ENCODE measurements at places on chromosomes 3 and 15. TPM values are rescaled to one million over a fixed set of nuclear protein-coding genes. Genes with fewer than 3 reads are reported as not detected.

The CAMP gene
- not detected for total RNA-seq

The GHSR gene
- total RNA-seq: not detected

DNA sequence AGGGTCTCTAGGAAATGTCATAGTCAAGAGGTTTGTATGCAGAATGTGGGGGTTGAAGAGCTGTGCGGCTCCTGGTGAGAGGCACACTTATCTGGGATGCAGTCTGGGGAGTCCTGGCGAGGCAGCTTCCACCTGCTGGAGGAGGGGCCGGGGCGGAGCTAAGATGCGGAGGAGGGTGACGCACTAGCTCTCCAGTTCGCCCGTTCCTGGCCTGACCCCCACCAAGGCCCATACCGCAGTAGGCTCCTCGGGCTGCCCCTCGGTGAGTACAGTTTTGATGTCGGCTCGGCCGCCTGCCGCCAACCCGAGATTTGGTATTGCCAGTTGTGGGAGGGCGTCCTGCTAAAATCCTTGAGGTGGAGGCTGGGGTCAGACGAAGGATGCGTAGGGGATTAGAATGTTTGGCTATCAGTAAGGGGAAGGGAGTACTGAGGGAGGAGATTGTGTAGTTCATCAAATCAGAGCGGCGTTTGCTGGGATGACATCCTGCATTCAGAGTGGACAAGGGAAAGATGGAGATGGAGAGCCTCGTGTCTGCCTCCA is at the start of gene SCG5:
TSS of gene SCG5 (plus strand) at position 194 of the 543 bp plus-strand sequence. CDS start 1,883 bp downstream, outside the sequence.
- no peak within 1 kb of the TSS for H3K27ac ChIP-seq
- no peak for DNase-seq
- H3K27me3 ChIP-seq: peaks cover 6% of the 10 kb centered on the region
- peaks cover 13% of the 10 kb centered on the region for H3K36me3 ChIP-seq
- H3K4me1 ChIP-seq: no peaks in the 10 kb centered on the region

The NPAP1 gene
- total RNA-seq: not detected

DNA sequence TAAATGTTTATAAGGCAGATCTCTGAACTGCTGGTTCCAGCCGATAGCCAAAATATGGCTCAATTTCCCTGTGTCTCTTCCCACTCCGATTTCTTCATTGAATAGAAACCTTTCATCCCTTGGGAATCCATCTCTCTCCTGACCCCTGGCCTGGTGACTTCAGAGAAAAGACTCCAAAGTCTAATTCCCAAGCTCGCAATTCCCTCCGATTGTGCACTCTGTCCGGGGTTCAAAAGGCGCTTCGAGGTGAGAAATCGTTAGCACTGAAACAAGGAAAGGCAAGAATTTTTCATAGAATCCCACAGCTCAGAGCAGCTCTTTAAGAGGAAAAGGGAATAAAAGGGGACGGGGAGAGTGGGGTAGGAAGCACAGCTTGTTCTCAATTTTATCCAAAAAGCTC is 18.4 kb upstream of the RAD18 start:
- peaks cover 15% of the 10 kb centered on the region for H3K27me3 ChIP-seq
- H3K36me3 ChIP-seq: no peaks in the 10 kb centered on the region
- H3K4me3 ChIP-seq: no peak overlapping the region
- no peak for DNase-seq

DNA sequence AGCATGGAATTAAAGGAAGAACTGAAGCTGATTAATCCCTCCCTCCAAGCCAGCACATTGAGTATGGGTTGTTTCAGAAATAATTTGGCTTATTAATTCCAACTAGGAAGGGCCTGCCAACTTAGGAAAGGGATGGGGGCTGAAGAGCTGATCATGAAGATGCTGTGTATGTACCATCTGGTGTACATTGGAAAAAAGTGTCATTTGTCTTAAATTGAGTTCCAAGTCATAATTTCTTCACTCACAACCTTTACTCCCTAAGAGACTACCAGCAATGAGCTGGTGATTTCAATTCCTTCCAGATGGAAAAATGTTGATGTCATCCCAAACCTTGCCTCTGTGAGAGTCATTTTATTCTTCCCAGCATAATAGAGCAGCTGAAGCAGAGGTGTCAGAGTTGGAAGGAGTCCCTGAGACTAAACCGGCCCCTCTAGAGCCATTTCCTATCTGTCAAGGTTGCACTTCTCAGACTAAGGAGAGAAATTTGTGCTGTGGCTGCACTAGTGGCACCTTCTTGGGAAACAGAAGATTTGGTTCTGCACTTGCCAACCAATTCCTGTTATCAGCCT is 79.4 kb downstream of the GTPBP8 start:
- H3K4me1 ChIP-seq: no peaks in the 10 kb centered on the region
- no peak overlapping the region for H3K27ac ChIP-seq
- H3K27me3 ChIP-seq: no peaks in the 10 kb centered on the region
- H3K36me3 ChIP-seq: peaks cover 30% of the 10 kb centered on the region

GRCh38 chr15:33095641-33096040 is 98.9 kb downstream of the FMN1 start:
- no peak overlapping the region for H3K27ac ChIP-seq
- H3K4me1 ChIP-seq: no peaks in the 10 kb centered on the region
- H3K27me3 ChIP-seq: peaks cover 4% of the 10 kb centered on the region
- no peaks in the 10 kb centered on the region for H3K36me3 ChIP-seq
- no peak overlapping the region for H3K4me3 ChIP-seq

The ITGB5 gene
- 0.17 TPM for total RNA-seq

The GCSAM gene
- 5.3 TPM for total RNA-seq

- H3K36me3 ChIP-seq: peaks cover 9% of the 10 kb centered on the region
- H3K27ac ChIP-seq: no peak overlapping the region
- no peak overlapping the region for H3K4me3 ChIP-seq
- no peak for DNase-seq
Observed at GRCh38 chr15:28103831-28104230, 4.7 kb upstream of the OCA2 start.

The GOLGA6L2 gene
- total RNA-seq: not detected

The DNAJC19 gene
- total RNA-seq: 26.5 TPM

DNA sequence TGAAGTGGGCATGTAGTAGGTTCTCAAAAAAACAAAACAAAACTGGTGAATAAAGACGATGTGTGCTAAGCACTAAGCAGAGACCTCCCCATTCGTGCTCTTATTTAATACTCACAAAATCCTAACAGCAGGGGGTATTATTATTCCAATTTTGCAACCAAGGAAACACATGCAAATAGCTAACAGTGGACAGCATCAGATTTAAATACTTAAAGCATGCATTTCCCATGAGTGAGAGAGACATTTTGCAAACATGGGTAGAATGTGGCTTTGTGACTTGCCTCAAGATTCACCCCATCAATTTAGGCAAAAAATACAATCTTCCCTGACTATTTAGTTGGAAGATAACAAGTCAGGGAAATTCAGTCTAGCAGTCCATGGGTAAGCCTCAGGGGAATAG is 946.2 kb upstream of the CFAP20DC start:
- H3K4me3 ChIP-seq: no peak overlapping the region
- peaks cover 15% of the 10 kb centered on the region for H3K4me1 ChIP-seq
- H3K27ac ChIP-seq: no peak overlapping the region

DNA sequence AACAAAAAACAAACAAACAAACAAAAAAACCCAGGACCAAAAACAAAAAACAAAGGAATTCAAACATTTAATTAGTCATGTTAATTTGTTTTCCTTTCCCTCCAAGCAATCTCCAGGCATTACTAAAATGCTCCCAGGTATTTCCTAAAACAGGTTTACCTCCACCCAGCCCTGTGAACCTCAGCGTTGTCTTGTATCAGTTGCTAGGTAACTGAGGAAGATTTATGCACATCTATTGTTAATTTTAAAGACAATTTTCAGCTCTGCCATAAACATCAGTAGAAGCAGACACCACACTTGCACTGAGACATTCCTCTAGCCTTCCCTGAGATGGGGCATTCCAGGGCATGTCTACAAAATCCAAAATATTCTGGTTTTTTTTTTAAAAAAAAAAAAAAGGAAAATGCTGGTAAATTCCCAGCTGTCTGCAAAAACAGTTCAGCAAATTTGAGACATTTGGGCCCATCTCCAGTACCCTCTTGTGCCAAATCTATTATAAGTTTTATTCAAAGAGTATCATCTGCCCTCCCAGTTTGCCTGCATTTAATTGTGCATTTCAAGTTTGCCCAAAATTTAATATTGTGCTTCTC is 227.6 kb downstream of the ADAMTS9 start:
- DNase-seq: no peak
- no peaks in the 10 kb centered on the region for H3K36me3 ChIP-seq
- H3K4me1 ChIP-seq: no peaks in the 10 kb centered on the region
- peaks cover 2% of the 10 kb centered on the region for H3K27me3 ChIP-seq

GRCh38 chr3:119609301-119609700 is 11.6 kb downstream of the PLA1A start:
- no peaks in the 10 kb centered on the region for H3K36me3 ChIP-seq
- no peak for DNase-seq
- no peak overlapping the region for H3K27ac ChIP-seq
- peaks cover 14% of the 10 kb centered on the region for H3K27me3 ChIP-seq
- H3K4me3 ChIP-seq: no peak overlapping the region

The MCTP2 gene
- total RNA-seq: 344 TPM

The PSTPIP1 gene
- total RNA-seq: 161 TPM

DNA sequence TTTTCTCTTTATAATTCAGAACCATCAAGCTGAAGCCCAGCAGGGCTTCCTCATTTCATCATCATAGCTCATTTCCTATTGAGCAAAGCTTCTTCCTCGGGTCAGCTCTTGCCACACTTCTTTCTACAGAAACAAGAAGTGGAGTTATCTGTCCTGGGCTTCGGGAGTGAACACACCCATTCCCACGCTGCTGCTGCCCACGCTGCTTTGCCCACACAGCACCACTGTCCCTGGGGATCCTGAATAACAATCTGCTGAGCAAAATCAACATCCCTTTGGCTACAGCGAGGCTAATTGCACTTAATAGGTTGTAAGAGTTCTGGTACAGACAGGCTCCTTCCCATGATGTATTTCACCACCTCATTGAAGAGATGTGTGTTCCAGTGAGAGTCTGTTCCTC is 23.7 kb downstream of the CEP19 start:
- peak overlapping the region; percentile 53 for H3K27ac ChIP-seq
- H3K4me1 ChIP-seq: peaks cover 31% of the 10 kb centered on the region
- H3K27me3 ChIP-seq: no peaks in the 10 kb centered on the region
- no peak for DNase-seq

- no peak for DNase-seq
- H3K4me3 ChIP-seq: no peak overlapping the region
- H3K36me3 ChIP-seq: no peaks in the 10 kb centered on the region
- H3K27ac ChIP-seq: no peak overlapping the region
- H3K27me3 ChIP-seq: no peaks in the 10 kb centered on the region
Observed at GRCh38 chr15:79811406-79812405, 85.1 kb downstream of the MTHFS start.

The ROPN1B gene
- total RNA-seq: not detected

The PYGO1 gene
- not detected for total RNA-seq

The INSYN1 gene
- total RNA-seq: not detected

GRCh38 chr3:112302881-112303763 is 9.1 kb upstream of the SLC9C1 start:
- peaks cover 6% of the 10 kb centered on the region for H3K4me1 ChIP-seq
- no peak for DNase-seq
- no peaks in the 10 kb centered on the region for H3K27me3 ChIP-seq
- H3K36me3 ChIP-seq: no peaks in the 10 kb centered on the region
- no peak overlapping the region for H3K27ac ChIP-seq
- H3K4me3 ChIP-seq: no peak overlapping the region

DNA sequence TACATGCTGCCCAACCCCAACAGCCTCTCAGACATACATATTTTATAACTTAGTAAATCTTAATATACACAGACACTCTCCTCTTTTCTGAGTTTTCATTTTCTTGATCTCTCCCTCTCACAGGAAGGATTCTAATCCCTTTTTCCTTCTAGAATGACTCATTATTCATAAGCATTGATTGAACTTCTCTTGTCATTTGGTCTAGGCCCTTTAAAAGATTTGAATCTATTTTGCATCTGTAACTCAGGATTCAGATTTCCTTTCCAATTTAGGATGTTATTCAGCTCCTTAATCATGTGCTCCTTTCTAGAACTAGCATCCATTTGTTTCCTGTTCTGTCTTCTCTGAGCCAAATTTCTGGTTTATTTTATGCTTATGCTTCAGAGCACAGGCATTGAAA is 624.5 kb upstream of the SGO1 start:
- H3K27me3 ChIP-seq: no peaks in the 10 kb centered on the region
- H3K27ac ChIP-seq: no peak overlapping the region
- H3K4me1 ChIP-seq: no peaks in the 10 kb centered on the region
- no peak for DNase-seq
- H3K4me3 ChIP-seq: no peak overlapping the region

DNA sequence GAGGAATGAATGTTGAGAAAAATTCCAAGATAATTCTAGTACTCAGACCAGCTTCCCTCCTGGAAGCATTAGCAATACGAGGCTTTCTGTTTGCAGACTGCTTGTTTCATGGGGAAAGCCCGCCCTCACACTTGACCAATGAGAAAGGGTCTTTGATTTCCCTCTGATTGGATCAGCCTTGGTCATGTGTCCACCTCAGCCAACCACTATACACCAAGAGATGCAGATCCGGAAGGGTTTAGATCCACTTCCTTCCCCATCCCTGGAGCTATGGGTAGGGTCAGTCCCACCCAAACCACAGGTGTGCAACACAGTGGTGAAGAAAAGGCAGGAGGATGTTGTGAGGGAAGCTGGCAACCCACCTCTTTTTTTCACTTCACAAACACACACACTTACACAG is 154.7 kb downstream of the SV2B start:
- DNase-seq: no peak
- H3K27me3 ChIP-seq: peaks cover 23% of the 10 kb centered on the region
- H3K4me3 ChIP-seq: no peak overlapping the region
- peaks cover 5% of the 10 kb centered on the region for H3K4me1 ChIP-seq

The SCN11A gene
- total RNA-seq: 0.05 TPM

- no peaks in the 10 kb centered on the region for H3K36me3 ChIP-seq
- H3K4me3 ChIP-seq: no peak overlapping the region
- peak; percentile 79 for DNase-seq
- peaks cover 21% of the 10 kb centered on the region for H3K4me1 ChIP-seq
- no peak overlapping the region for H3K27ac ChIP-seq
Observed at GRCh38 chr3:8324747-8325146, 176.9 kb upstream of the LMCD1 start.

The SLCO2A1 gene
- not detected for total RNA-seq

- DNase-seq: no peak
- H3K4me3 ChIP-seq: no peak overlapping the region
- peaks cover 21% of the 10 kb centered on the region for H3K4me1 ChIP-seq
- H3K27me3 ChIP-seq: no peaks in the 10 kb centered on the region
Observed at GRCh38 chr3:158718490-158719170, 13.6 kb downstream of the RARRES1 start.

GRCh38 chr3:94607778-94608177 is 544.9 kb downstream of the NSUN3 start:
- no peak overlapping the region for H3K27ac ChIP-seq
- no peak for DNase-seq
- no peaks in the 10 kb centered on the region for H3K27me3 ChIP-seq
- H3K4me1 ChIP-seq: no peaks in the 10 kb centered on the region

Measured in natural killer cell treated with Interleukin-12 subunit alpha and Interleukin-12 subunit beta and Interleukin-15 and Interleukin-18, amount 100 ng/mL, for 72 hours (primary cell).